ENCODE measurements at places on chromosomes 2 and 18.

GRCh38 chr18:9735238-9735637 lies 27.1 kb downstream of the RAB31 start:
- DNase-seq, result no peak

DNA sequence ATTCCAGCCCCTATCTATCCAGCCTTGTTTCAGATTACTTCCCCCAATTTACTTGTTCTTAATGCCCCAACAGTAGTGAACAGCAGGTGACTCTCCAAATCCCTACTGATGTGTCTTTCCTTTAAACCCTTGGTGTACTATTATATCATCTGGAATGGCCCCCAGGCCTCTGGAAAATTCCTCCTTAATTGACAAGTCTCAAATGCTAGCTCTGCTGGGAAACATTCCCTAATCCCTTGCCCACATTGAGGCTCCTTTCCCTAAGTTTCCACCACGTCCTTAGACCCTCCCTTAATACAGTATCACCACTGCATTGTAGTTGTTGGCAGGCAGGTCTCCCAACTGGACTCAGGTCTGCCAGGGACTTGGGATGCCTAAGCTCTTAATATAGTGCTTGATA lies 41.0 kb downstream of the MYO3B start:
- no peak for DNase-seq

DNA sequence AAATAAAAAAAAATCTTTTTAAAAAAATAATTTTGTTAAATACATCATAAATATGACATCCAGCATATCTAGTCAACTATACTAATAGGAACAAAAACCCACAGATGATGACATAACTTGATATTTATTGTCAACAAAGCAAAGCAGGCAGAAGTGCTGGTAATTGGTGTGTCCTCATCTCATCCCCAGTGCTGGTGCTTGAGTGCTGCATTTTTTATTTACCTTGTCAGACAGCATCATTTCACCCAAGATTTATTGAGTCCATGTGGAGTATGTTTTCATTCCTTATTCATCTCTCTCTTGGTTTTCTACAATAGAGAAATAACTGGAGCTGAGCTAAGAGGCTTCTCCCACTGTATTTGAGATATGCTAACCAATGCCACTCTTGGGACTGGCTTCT lies 191.6 kb upstream of the SLC14A2 start:
- DNase-seq, result no peak

- DNase-seq, result no peak
Observed at GRCh38 chr2:238692562-238692961, 155.3 kb upstream of the TWIST2 start.
